ENCODE measurements at places on chromosomes 7 and 10. TPM values are rescaled to one million over a fixed set of nuclear protein-coding genes. Genes with fewer than 3 reads are reported as not detected.

The FZD8 gene
- 1.7 TPM for total RNA-seq

The INA gene
- not detected for total RNA-seq

The C10orf67 gene
- total RNA-seq, result 0.27 TPM

The OR2A42 gene
- 0.17 TPM for total RNA-seq

The TSPAN12 gene
- total RNA-seq, result 1.4 TPM

The UNC5B gene
- total RNA-seq, result 6.8 TPM

The HEPACAM2 gene
- total RNA-seq, result not detected

The SCIN gene
- total RNA-seq, result 1.5 TPM

DNA sequence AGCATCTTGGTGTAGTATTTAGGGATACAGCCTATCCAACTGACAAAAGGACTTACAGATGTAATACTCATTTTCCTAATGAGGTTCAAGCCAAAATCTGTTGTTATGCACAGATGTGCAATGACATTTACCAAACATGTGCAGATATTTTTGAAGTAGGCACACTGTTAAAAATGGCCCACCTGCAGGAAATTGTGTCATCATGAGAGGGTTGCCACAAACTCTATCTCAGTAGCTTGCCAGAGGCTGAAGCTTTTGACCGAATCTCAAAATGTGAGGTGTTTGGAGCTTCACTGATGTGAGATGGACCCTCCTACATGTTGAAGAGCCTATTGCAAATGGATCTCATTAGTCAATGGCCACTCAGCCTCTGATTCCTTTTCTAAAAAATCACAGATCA, 89.7 kb upstream of the CSTF2T start:
- no peaks in the 10 kb centered on the region for H3K36me3 ChIP-seq
- H3K27ac ChIP-seq, result no peak overlapping the region
- no peak overlapping the region for H3K4me3 ChIP-seq

GRCh38 chr10:88152728-88153133, 289.3 kb downstream of the PTEN start:
- no peaks in the 10 kb centered on the region for H3K36me3 ChIP-seq
- H3K27ac ChIP-seq, result no peak overlapping the region
- peaks cover 8% of the 10 kb centered on the region for H3K4me1 ChIP-seq
- no peak overlapping the region for H3K4me3 ChIP-seq
- no peak for DNase-seq

DNA sequence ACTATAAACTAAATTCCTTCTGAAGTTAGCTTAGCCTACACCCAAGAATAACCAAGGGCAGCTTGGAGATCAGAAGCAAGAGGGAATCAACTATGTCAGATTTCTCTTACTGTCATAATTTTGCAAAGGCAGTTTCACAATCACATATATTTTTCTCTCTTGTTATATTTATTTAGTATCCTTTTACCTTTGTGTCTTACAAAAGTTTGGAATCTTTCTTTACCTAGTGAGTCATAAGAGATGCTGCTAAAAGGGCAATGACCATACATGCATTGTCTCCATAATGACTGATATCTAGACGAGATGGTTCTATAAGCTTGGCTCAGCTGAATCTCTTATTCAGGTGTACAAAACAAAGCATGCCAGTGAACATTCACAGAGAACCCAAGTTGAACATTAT, 61.1 kb downstream of the PPP1R17 start:
- H3K4me1 ChIP-seq, result no peaks in the 10 kb centered on the region
- no peak overlapping the region for H3K4me3 ChIP-seq
- H3K36me3 ChIP-seq, result no peaks in the 10 kb centered on the region
- DNase-seq, result no peak
- H3K27ac ChIP-seq, result no peak overlapping the region
- H3K27me3 ChIP-seq, result no peaks in the 10 kb centered on the region

GRCh38 chr10:11057448-11057847, 39.8 kb downstream of the CELF2 start:
- DNase-seq, result peak; percentile 49
- H3K36me3 ChIP-seq, result no peaks in the 10 kb centered on the region
- H3K27ac ChIP-seq, result peak overlapping the region; percentile 73
- H3K4me3 ChIP-seq, result no peak overlapping the region
- H3K27me3 ChIP-seq, result no peaks in the 10 kb centered on the region

GRCh38 chr10:100534726-100535125, 1.0 kb upstream of the HIF1AN start:
- no peaks in the 10 kb centered on the region for H3K36me3 ChIP-seq
- no peaks in the 10 kb centered on the region for H3K27me3 ChIP-seq
- no peak for DNase-seq
- peaks cover 11% of the 10 kb centered on the region for H3K4me1 ChIP-seq

- H3K36me3 ChIP-seq, result no peaks in the 10 kb centered on the region
- peaks cover 5% of the 10 kb centered on the region for H3K4me1 ChIP-seq
- H3K27me3 ChIP-seq, result no peaks in the 10 kb centered on the region
- no peak for DNase-seq
- peak overlapping the region; percentile 39 for H3K4me3 ChIP-seq
- H3K27ac ChIP-seq, result peak overlapping the region; percentile 81
Measured at GRCh38 chr7:41698726-41699125, 4.2 kb downstream of the INHBA start.

GRCh38 chr10:103921248-103921647, 3.3 kb upstream of the STN1 start:
- peaks cover 2% of the 10 kb centered on the region for H3K4me1 ChIP-seq
- H3K36me3 ChIP-seq, result no peaks in the 10 kb centered on the region

DNA sequence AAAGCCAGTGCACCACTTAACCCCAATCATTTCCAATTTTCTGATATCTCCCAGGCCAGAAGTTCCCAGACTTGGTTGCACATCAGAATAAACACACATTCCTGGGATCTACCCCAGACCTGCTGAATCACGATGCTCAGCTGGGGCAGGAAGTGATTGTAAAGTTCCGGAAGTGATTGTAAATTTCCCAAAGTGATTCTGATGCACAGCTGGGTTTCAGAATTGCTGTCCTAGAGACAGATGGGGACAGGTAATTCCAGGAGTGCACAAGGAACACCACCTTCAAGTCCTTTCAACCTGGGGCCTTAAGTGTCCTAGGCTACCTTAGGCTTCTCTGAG, 104.2 kb upstream of the EEPD1 start:
- H3K4me3 ChIP-seq, result no peak overlapping the region
- peaks cover 2% of the 10 kb centered on the region for H3K4me1 ChIP-seq
- H3K36me3 ChIP-seq, result no peaks in the 10 kb centered on the region
- no peak overlapping the region for H3K27ac ChIP-seq

DNA sequence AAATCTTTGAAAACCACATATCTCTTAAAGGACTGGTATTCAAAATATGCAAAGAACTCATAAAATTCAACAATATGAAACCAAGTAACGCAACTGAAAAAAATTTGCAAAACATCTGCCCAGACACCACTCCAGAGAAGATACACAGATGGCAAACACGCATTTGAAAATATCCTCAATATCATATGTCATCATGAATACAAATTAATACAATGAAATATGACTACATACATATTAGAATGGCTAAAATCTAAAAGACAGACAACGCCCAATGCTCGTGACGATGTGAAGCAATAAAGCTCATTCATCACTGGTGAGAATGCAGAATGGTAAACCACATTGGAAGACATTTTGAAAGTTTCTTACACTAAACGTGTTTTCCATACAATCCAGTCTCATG, 770.1 kb upstream of the CELF2 start:
- H3K4me3 ChIP-seq, result no peak overlapping the region
- H3K27me3 ChIP-seq, result no peaks in the 10 kb centered on the region
- no peak overlapping the region for H3K27ac ChIP-seq
- no peaks in the 10 kb centered on the region for H3K4me1 ChIP-seq
- no peaks in the 10 kb centered on the region for H3K36me3 ChIP-seq
- DNase-seq, result no peak

- H3K4me3 ChIP-seq, result no peak overlapping the region
- H3K4me1 ChIP-seq, result no peaks in the 10 kb centered on the region
- no peaks in the 10 kb centered on the region for H3K36me3 ChIP-seq
- H3K27me3 ChIP-seq, result no peaks in the 10 kb centered on the region
Measured at GRCh38 chr7:19558527-19558926, 150.3 kb downstream of the POLR1F start.

DNA sequence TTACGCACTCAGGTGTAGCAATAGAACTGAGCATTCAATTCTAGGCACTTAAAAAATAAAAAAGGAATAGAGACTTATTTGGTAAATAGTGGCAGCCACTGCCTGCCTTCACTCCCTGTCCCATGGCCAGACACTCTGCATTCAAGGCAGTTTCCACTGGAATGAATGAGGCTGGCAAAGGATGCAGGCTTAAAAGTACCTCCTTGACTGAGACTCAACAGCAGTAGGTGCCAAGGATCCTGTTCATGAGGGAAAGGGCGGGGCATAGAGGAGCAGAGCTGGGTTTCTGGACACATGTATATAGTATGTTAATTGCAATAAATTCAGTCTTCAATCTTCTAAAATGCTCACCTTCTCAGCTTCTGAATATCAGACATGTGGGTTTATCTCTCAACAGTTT, 242.6 kb downstream of the PHF14 start:
- no peak overlapping the region for H3K27ac ChIP-seq
- no peaks in the 10 kb centered on the region for H3K36me3 ChIP-seq
- H3K4me1 ChIP-seq, result peaks cover 5% of the 10 kb centered on the region
- no peaks in the 10 kb centered on the region for H3K27me3 ChIP-seq

DNA sequence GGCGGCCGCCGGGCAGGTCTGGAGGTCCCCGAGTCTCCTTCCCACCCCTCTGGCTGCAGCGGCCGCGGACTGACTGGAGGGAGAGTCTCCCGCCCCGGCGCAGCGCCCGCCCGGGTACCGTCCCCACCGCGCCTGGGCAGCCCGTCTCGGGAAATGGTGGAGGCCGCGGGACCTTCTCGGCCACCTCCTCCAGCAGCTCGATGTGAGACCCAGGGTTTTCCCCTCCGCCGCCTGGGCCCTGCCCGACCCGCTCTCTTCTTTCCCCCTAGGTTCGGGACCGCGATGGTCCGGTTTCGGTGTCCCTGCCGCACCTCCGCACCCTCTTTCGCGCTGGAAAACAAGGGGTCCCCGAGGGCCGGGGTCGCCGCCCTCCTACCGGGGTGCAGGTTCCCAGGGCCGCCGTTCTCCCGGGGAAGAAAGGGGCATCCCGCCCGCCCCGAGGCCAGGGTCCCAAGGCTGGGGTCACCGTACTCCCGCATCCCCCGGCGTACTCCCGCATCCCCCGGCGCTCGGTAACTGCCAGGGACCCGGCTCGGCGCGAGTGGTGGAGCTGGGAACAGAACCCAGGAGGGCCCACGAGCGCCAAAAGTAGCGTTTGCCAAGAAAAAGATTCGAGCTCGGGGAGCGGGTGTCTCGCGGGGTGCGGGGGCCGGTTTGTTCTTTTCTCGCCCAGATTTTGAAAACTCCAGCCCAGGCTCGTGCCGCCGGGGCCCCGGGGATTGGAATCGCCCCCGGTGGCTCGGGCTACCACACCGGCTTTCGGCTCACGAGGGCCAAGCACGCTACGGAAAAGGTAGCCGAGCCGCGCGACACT, 3.4 kb downstream of the TNRC18 start:
- DNase-seq, result peak; percentile 62
- peak overlapping the region; percentile 99 for H3K27ac ChIP-seq
- peak overlapping the region; percentile 89 for H3K4me3 ChIP-seq
- no peaks in the 10 kb centered on the region for H3K36me3 ChIP-seq
- H3K27me3 ChIP-seq, result no peaks in the 10 kb centered on the region

GRCh38 chr10:103665162-103665889, 171.8 kb downstream of the NEURL1 start:
- H3K4me1 ChIP-seq, result peaks cover 25% of the 10 kb centered on the region
- no peaks in the 10 kb centered on the region for H3K36me3 ChIP-seq
- no peak for DNase-seq
- H3K4me3 ChIP-seq, result no peak overlapping the region
